IMR-90 (cell line): ENCODE measurements at places on chromosomes 12 and 14.

DNA sequence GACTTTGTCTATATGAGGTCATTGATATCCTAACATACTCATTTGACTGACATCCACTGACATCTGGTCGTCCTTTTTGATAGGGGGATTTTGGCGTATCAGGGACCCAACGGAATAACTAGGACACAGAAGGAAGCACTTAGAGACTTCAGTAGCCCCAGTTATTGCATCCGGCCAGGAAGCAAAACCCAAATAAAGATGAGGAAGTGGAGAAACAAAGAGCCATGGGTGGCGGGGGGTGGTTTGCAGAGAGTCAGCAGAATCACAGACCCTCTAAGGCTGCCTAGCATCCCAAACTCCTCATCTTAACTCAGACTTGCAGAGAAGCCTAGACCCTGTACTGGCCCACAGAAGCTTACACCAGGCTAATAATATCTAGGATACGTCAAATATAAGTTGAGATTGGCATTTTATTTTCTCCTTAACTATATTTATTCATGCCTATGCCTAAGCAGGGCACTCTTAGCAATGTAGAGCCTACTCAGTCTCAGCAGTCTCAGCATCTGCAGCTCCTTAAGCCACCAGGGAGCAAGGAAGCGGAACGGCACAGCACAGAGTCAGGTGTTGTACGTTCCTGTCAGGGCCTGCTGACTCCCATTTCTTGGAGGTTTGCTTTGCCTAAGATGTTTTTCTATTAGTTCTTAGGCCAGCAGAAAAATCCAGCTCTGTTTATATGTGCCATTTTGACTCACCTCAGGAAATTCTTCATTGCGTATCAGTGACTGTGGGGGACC, 45.1 kb downstream of the KCNA1 start:
- H3K36me3 ChIP-seq = no peaks in the 10 kb centered on the region
- peaks cover 6% of the 10 kb centered on the region; the same call in 1 of the 2 replicates for H3K27me3 ChIP-seq
- no peak for DNase-seq
- no peaks in the 10 kb centered on the region for H3K4me1 ChIP-seq
- no peak overlapping the region for H3K4me3 ChIP-seq

GRCh38 chr12:69150796-69151127, 88.6 kb upstream of the CPSF6 start:
- DNase-seq = no peak
- no peak overlapping the region for H3K4me3 ChIP-seq
- no peak overlapping the region for H3K27ac ChIP-seq
- no peaks in the 10 kb centered on the region for H3K36me3 ChIP-seq
- no peaks in the 10 kb centered on the region; the same call in 1 of the 2 replicates for H3K4me1 ChIP-seq

DNA sequence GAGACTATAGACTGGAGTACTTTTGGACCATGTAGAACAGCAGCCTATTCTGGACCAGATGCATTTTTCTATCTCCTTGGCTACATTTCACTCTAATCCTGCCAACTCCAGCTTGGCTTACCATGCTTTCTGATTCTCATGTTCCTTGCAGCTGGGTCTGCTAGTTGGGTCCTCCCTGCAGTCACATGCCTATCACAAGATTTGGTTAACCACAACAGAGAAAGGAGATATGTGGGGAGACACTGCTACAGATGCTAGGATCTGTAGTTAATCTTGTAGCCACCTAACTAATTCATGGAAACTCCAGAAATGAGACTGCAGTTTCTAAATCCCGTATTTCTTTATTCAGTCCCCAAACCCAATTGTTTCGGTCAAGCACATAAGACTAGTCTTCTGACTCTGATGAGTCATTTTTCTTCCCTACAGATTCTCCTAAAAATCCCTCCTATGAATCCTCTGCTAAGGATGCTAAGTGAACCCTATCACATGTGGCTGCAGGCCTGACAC, 410.6 kb downstream of the DAD1 start:
- no peaks in the 10 kb centered on the region for H3K36me3 ChIP-seq
- H3K4me3 ChIP-seq = no peak overlapping the region
- peak; percentile 20 for DNase-seq

DNA sequence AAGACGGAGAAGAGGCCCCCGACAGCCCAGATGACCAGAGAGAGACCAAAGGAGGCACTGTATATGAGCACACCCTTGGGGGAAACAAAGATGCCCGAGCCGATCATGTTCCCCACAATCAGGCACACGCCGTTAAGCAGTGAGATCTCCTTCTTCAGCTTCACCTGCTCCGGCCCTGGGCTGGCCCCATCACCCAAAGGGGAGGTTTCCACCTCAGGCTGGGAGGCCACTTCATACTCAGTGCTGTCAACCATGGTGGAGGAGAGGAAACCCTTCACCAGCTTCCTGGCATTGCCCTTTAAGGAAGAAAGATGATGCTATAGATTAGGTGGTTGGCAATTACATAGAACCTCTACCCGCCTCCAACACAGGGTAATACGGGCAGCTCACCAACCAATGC, 2.1 kb downstream of the SLC7A7 start:
- DNase-seq = no peak
- peaks cover 14% of the 10 kb centered on the region for H3K4me1 ChIP-seq
- H3K27me3 ChIP-seq = no peaks in the 10 kb centered on the region

DNA sequence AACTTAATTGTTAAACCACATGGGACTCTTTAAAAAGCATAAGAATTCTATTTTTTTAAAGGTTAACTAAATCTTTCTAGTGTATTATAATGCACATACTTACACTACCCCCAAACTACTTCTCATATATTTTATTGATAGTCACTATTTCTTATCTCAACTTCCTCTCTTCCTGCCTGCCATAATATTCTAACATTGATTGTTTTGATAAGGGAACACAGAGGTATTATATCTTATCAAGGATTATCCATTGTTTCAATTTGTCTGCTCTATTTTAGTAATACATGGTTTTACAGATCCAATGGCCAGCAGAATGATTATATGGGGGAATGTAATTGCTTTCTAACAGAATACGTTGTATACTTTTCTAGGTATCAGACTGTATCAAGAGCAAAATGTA, 98.9 kb downstream of the EPS8 start:
- H3K4me1 ChIP-seq = peaks cover 17% of the 10 kb centered on the region
- H3K4me3 ChIP-seq = no peak overlapping the region
- H3K36me3 ChIP-seq = no peaks in the 10 kb centered on the region
- H3K27me3 ChIP-seq = no peaks in the 10 kb centered on the region
- no peak for DNase-seq

DNA sequence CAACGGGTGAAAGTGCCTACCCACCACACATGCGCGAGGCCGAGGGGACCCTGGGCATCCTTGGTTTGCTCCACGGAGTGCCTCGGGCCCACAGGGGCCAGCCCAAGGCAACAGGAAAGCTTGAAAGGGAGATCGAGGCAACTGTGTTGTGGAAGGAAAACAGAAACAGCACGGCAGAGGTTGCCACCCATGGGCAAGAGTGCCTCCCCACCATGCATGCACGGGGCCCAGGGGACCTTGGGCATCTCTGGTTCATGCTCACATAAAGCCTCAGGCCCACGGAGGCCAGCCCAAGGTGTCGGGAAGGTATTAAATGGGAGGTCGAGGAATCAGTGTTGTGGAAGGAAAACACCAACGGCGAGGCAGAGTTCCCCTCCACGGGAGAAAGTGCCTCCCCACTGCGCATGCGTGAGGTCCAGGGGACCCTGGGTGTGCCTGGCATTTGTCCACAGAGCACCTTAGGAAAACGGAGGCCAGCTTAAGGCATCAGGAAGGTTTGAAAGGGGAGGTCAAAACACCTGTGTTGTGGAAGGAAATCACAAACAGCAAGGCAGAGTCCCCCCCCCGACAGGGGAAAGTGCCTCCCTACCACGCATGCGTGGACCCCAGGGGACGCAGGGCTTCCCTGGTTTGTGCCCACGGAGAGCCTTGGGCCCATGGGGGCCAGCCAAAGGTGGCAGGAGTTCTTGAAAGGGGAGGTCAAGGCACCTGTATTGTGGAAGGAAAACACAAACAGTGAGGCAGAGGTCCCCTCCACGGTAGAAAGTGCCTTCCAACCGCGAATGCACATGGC, 367.3 kb downstream of the ALG10 start:
- DNase-seq = no peak
- no peak overlapping the region for H3K4me3 ChIP-seq
- H3K27me3 ChIP-seq = no peaks in the 10 kb centered on the region
- H3K36me3 ChIP-seq = no peaks in the 10 kb centered on the region
- H3K4me1 ChIP-seq = no peaks in the 10 kb centered on the region

DNA sequence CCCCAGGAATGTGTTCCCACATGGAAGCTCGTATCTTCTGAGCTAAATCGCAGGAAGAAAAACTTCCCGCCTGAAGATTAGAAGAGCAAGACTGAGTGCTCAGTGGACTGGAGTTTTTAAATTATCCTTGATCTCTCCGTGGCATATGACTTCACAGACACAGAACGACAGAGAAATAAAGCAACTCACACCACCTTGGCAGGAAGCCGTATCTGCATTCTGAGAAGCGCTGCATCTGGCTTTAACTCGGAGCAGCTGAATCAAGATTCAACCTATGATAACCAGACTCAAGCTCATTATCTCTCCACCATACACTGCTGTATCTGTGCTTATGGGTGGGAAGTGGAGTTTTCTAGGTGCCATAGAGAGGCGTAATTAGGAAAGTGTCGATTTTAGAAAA, 1482.7 kb downstream of the AACS start:
- H3K4me3 ChIP-seq = no peak overlapping the region
- H3K4me1 ChIP-seq = no peaks in the 10 kb centered on the region
- H3K36me3 ChIP-seq = no peaks in the 10 kb centered on the region
- H3K27me3 ChIP-seq = no peaks in the 10 kb centered on the region

DNA sequence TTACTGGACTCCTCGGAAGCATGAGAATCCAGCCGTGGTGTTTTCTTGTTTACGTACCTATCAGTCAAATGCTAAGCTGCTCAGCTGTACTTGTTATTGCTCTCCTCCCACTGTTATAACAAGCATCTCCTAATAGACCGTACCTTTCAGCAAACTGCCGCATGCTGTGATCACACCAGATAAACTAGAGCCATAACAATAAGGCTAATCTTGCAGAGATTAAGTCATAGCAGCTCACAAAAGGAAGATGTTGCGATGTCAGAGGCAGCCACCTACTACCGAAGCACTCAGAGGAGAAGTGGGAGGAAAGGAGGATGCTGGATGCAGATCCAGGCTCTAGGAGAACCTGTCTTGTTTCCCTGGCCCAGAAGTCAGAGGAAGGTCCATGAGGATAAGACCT, 196.0 kb downstream of the GALC start:
- H3K4me3 ChIP-seq = no peak overlapping the region
- no peak overlapping the region for H3K27ac ChIP-seq
- no peak for DNase-seq
- no peaks in the 10 kb centered on the region for H3K4me1 ChIP-seq
- no peaks in the 10 kb centered on the region for H3K27me3 ChIP-seq

DNA sequence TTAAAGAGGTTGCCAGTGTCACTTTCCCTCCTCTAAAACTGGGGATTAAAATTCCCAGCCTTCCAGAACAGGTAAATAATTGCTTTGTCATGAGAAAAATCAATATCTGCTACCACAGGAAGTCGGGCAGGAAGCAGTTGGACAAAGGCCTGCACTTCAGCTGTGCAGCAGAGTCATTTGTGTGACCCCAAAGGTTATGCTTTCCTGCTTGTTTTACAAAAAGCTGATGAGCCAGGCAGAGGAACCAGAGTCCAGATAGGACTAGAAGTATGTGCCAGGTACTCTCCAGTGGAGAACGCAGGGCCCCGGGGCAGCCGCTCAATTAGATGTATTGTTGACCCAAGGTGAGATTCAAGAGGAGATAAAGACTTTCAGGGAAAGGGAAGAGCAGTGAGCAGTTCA, 117.1 kb upstream of the FRMD6 start:
- H3K27ac ChIP-seq = no peak overlapping the region
- DNase-seq = peak; percentile 67
- H3K4me1 ChIP-seq = peaks cover 15% of the 10 kb centered on the region
- H3K36me3 ChIP-seq = no peaks in the 10 kb centered on the region
- H3K27me3 ChIP-seq = no peaks in the 10 kb centered on the region

DNA sequence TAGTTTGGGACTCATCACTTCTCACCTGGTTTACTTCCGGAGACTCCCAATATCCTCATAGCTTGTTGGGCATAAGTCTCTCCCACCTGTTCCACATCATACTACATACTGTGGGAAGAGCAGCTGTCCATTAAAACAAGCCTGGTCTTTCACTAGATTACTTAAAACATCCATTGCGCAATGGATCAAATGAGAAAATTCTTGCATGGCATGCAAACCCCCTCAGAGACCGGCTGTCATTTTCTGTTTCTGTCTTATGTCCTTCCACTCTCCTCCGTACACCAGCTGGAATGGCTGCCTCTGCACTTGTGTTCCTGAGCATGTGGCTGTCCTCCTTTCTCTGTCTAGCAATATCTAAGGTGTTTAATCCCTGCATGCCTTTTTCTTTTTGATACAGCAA, 265.6 kb downstream of the TMEM117 start:
- H3K36me3 ChIP-seq = no peaks in the 10 kb centered on the region
- no peak overlapping the region for H3K4me3 ChIP-seq
- H3K4me1 ChIP-seq = no peaks in the 10 kb centered on the region
- H3K27ac ChIP-seq = no peak overlapping the region

DNA sequence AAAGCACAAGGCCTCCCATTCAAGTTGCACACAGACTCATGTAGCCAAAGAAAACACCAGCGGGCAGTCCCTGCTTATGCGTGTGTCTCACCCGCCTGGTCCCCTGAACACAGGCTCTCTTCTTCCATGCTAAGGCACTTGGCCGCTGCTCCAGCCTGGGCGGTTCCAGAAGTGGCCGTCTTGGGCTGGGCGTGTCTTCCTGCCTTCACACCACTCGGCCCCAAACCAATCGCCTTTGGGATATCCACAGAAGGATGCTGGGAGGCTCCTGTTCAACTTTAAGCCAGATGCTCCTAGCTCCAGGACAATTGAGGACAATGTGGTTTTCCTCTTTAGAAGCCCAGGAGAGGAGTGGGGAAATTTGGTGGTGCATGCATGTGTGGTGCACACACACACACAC, 2.2 kb downstream of the SCARB1 start:
- no peak overlapping the region for H3K27ac ChIP-seq
- DNase-seq = no peak
- peaks cover 1% of the 10 kb centered on the region; the same call in 1 of the 2 replicates for H3K36me3 ChIP-seq
- no peak overlapping the region for H3K4me3 ChIP-seq

GRCh38 chr12:5138256-5138655, 94.6 kb downstream of the KCNA5 start:
- no peak overlapping the region for H3K4me3 ChIP-seq
- no peak overlapping the region for H3K27ac ChIP-seq
- no peaks in the 10 kb centered on the region for H3K36me3 ChIP-seq
- H3K4me1 ChIP-seq = peaks cover 15% of the 10 kb centered on the region

DNA sequence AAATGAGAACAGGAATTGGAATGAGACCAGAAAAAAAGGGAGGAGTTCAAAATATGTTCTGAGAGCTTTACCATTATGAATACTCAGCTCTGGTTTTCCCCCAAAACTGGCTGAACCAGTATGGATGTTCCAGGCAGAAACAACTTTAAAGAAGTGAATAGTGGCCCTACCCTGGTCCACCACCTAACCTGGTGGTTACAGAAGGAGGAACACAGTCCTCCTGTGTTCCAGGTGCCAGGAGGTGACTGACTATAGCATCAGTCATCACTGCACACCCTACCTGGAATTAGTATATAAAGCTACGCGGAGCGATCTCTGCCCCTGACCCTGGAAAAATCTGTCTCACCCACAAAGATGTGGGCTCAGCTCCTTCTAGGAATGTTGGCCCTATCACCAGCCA, at the start of gene A2ML1:
TSS of gene A2ML1 (plus strand) at position 324 of the 400 bp plus-strand sequence. CDS start at position 355, 31 bp downstream.
- DNase-seq = no peak
- H3K27me3 ChIP-seq = no peaks in the 10 kb centered on the region
- H3K27ac ChIP-seq = no peak within 1 kb of the TSS
- no peak within 1 kb of the TSS for H3K4me3 ChIP-seq
- H3K4me1 ChIP-seq = no peaks in the 10 kb centered on the region
- H3K36me3 ChIP-seq = no peaks in the 10 kb centered on the region
